ENCODE measurements at places on chromosomes 1 and 21. TPM values are rescaled to one million over a fixed set of nuclear protein-coding genes. Genes with fewer than 3 reads are reported as not detected.

Gene ATP1A4
- not detected for total RNA-seq

Gene IGSF9
- not detected for total RNA-seq

Gene ATF3
- 2.6 TPM for total RNA-seq

Gene ADCY10
- not detected for total RNA-seq

- no peak for DNase-seq
Observed at GRCh38 chr1:112935461-112936111, 20.4 kb downstream of the SLC16A1 start.

GRCh38 chr1:58431901-58432620, 114.5 kb downstream of the OMA1 start:
- no peak for DNase-seq

DNA sequence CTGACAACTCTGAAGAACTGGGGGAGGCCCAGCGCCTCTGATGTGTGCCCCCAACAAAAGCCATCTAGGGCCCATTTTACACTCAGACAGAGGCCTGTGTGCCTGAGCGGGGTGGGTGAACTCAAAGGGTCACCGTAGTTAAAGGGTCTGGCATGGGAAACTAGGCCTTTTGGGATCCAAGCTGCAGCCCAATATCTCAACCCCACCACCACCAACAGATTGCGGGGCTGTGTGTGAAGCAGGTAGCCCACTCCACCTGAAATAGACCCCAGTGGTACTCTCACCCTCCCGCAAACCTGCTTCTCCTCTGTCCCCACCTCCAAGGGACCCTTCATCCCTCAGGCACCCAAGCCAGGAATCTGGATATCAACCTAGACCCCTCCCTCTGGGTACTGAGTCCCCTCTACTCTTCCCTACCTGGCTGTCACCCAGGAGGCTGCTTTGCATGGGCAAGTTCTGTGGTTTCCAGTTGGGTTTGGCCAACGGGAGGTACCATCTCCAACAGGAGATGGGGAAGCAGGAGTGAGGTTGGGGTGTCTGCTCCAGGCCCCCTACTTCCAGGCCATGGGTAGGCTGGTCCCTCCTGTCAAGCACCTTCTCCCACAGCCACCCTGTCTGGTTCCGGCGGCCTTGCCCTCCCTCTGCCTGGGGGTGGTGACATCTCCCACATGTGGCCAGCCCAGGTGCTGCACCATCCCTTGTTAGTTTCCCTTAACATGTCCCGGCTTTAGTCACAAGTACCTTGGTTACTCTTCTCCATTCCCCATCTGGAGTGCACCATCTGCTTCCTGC, 35.2 kb upstream of the LRP8 start:
- no peak for DNase-seq

DNA sequence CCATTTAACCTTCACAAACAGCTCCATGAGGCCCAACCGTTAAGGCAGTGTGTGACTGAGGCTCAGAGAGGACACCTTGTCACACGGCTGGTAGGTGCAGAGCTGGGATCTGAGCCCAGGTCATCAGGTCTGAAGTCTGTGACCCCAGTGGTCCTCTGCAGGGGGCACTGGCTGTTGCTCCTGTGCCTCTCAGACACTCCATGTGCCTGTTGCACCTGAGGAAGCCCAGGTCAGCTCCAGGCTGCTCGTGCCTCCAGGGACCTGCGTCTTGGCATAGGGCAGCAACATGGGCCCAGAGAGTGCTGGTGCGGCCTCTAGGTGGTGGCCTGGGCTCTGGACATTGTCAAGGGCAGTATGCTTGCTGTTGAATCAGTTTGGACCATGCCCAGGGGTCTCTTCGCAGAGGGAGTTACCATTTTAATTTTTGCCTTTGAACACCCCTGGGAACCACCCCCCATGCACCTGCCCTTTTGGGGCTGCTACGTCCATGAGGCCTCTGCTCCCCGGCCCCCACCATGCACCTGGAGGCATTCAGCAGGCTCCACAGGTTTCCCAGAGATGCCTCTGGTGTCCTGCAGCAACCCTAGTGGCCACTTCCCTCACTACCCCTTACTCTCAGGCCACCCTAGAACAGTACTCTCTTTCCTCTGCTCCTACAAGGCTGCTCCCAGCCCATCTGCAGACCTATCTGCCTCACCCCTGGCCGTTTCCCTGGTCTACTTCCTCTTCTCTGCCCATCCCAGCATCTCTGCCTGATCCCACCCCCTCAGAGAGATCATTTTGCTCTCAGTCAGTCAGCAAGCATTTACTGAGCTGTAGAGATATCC, 25.2 kb upstream of the EPS8L3 start:
- DNase-seq: no peak

DNA sequence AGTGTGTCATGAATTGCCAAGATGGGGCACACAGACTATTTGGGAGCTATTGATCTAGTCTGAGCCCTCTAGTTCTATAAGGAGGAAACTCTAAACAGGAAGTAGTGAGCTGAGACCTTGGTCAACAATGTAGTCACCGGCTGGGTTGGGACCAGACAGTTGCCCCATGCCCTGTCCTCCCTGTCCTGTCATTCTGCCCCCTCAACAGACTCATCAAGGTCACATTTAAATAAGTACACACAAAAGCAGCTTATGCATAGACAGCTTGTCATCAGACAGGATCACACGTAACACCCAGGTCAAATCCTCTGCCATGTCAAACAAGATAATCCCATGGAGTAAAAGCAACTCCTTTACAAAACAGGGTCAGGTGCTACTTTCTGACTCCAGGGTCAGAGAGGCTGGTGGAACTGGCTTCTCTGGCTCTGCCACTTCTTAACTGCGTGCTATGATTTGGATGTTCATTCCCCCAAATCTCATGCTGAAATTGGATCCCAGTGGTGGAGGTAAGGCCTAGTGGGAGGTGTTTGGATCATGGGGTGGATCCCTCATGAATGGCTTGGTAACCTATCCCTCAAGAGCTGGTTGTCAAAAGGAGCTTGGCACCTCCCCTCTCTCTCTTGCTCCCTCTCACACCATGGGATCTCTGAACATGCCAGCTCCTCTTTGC, 128.9 kb downstream of the HIVEP3 start:
- no peak for DNase-seq

DNA sequence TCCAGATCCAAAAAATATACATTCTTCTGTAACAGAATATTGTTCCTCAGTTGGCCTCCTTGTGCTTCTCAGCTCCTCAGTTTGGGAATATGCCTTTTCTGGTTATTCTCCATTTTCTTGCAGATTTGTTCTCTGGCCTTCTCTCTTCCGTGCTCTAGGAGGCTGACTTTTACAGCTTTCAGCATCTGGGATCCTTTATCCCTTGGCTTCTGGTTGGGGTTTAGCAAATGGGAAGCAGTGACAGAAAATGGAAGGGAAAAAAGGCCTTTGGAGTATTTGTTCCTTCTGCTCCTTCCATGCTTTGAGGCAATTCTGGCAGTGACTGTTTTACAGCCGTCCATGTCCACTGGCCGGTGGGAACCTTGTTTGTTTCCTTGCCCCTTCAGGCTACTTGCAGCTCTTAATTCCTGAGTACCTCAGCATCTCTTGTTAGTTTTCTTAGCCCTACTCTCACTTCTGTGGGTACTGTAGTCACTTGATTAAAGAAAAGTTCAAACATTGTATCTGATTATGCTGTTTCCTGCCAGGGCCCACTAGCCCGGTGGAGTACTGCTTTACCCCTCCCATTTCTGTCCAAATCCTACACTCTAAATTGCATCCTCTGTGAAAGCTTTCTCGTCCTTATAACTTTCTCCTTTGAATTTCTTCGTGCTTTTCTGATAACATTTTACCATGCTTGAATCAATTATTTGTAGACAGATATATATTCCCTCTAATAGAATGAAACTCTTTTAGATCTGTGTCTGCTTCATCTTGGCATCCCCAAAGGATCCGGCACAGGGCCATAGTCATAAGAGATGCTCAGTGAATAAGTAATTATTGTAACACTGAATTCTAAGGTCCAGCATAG, 118.2 kb downstream of the OSBPL9 start:
- DNase-seq: no peak

- DNase-seq: peak; percentile 37
Observed at GRCh38 chr1:45493116-45493697, 2.2 kb upstream of the TESK2 start.

All from pulmonary artery endothelial cell (primary cell).